ENCODE measurements at places on chromosomes 11 and 22.

GRCh38 chr11:128294671-128295050, 292.7 kb downstream of the ETS1 start:
- no peak for DNase-seq

GRCh38 chr11:65069217-65069616, 10.9 kb upstream of the NAALADL1 start:
- DNase-seq, result no peak

DNA sequence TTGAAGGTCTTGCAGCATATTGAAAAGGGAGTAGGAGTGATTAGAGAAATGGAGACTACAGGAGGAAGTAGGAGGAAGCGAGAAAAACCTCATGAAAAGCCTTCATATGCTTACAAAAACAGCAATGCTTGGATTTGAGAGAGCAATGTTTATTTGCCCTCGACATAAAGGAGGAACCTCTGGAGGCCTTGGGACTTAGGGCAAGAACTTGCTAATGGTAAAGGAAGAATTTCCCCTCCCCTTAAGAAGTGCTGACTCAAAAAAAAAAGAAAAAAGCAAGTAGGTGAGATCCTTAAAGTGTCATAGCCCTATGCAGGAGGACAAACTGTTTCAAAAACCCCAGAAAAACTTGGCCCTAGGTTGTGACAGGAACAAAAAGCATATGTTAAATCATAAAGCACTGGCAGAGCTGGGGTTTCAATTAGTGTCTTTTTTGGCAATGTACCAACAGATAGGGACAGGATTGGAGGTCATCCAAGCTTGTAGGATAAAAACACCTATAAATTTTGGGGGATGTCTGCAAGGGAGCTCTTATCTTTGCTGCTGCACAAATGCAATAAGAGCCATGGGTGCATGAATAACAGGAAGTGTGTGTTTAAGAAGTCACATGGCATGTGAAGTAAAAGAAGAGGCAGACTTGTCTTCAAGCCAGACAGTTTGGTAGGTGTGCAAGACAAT, 4.9 kb downstream of the GLYAT start:
- peak; percentile 4 for DNase-seq

DNA sequence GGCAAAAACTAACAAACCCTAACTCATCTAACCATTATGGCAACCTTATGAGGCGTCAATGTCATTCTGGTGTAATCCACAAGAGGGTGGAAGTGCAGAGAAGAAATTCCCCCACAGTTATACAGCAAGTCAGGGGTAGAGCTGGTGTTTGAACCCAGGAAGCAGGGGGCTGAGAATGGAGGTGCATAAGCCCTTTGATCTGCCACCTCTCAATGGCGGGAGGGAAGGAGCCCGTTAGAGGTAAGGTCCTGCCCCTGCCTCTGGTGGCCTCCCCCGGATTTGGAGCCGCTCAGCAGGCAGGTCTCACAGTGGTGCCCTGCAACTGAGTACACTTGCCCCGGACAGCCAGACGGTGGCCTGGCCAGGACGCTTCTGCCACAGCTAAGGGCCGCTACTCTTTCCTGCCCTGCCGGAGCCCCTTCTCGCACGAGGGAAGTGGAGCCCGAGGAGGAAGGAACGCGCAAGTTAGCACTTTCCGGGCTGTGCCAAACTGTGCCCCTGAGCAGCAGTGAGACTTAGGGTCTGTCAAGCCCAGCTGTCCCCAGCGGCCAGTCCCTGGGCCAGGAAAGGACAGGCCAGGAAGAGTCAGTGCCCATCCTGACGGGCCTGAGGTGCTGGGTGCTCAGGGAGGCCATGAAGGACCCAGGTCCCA, 1.1 kb downstream of the FXYD2 start:
- DNase-seq, result no peak

DNA sequence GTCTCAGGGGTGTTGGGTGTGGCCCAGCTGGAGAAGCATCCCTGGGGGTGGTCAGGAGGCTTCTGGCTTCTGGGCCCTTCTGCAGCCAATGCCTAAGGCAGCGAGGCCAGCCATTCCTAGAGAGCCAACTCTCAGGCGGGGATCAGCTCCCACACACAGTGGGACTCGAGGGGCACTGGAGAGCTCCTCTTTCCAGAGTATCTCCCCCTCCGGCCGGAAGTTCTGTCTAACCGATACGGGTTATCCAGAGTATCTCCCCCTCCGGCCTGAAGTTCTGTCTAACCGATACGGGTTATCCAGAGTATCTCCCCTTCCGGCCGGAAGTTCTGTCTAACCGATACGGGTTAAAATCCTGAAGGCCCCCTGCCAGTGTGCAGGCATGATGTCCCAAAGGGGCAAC, 71.2 kb upstream of the B3GAT1 start:
- DNase-seq, result no peak
